Hepatic stellate cell (primary cell): ENCODE measurements at places on chromosomes 16 and 17.
A peak's percentile ranks its signal among the peaks of the same experiment; 100 is the strongest.

DNA sequence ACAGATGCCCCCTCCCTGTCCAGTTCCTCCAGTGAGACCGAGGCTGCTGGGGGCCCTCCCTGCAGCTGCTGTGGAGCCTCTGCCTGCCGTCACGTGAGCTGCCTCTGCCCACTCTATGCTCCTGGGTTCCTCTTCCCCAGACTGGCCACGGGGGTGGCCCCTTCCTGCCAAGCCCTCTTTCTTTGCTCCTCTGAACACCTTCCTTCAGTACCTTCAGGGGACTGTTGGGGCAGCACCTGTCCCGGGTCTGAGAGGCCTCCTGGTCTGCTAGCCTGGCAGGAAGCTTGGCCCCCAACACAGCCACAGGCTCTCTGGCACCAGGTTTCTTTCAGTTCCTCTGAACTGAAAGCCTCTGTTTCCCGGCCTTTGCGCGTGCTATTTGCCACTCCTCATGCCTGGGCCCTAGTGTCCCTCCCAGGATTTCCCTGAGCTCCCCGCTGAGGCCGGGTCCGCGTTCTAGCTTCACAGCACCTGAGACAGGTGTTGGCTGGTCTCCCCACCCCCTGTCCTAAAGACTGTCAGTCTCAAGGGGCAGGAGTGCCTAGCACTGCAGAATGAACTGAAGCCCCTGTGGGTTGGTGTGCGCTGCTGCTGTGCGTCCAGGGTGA lies 6.6 kb upstream of the ATP6V0C start:
- no peak for DNase-seq

GRCh38 chr17:15886804-15887203 lies 58.1 kb upstream of the ADORA2B start:
- no peak for DNase-seq

- DNase-seq: peak; percentile 42
Measured at GRCh38 chr16:86874141-86874540, 295.8 kb downstream of the FOXL1 start.

GRCh38 chr17:15453782-15454181 lies 13.6 kb downstream of the CDRT4 start:
- no peak for DNase-seq

DNA sequence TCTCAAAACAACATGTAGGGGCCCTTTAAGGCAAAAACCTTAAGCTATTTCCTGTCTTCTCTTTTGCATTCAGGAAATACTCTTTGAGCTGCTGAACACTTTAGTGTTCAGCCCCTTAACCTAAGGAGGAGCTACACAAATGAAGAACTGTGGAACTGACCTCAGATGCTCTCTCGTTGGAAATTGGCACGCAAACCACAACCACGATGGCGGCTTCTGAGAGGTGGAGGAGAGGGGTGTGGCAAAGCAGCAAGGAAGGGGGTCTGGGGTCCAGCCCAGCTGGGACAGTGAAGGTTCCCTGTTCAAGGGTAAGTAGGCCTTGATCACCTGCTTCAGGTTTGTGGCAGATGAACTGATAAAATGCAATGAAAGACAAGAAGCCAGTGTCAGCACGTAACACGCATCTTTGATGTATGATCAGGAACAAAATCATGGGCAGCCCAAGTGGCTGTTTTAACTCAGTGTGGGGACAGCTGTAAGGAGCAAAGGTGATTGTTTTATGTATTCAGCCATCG lies 291.6 kb upstream of the TNRC6C start:
- DNase-seq: no peak

GRCh38 chr16:4273858-4274311 lies 1.1 kb upstream of the TFAP4 start:
- peak; percentile 48 for DNase-seq

GRCh38 chr17:47957591-47958490 lies at the start of gene PRR15L:
TSS of gene PRR15L (minus strand) at chr17:47957883. CDS start at chr17:47953234, 4,649 bp downstream.
- DNase-seq: no peak

GRCh38 chr16:23694644-23695373 lies 16.1 kb downstream of the PLK1 start:
- peak; percentile 40 for DNase-seq

GRCh38 chr17:36697903-36698530 lies 96.6 kb downstream of the MRM1 start:
- DNase-seq: no peak

GRCh38 chr16:84281074-84281473 lies 13.6 kb upstream of the WFDC1 start:
- DNase-seq: peak; percentile 25

DNA sequence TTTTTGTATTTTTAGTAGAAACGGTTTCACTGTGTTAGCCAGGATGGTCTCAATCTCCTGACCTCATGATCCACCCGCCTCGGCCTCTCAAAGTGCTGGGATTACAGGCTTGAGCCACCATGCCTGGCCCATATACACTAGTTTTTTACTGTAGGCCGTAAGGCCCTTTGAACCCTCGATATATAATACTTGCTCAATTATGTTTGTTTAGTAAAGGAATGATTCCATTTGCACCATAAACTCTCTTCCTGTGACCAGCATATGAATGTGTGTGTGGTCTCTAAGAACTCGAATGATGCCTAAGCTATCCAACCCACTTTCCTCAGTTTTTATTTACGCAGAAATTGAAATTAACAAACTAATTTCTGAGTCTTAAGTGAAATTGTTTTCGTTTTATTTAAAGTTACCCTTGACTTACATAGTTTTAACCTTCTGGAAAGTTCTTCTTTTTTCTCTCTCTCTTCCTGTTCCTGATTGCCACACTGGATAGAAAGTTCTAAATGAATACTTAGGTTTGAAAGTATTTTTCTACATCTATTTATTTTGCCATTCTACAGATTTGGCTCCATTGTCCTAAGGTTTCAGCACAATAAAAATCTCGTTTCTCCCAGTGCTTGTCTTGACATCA lies 37.9 kb downstream of the PIGL start:
- DNase-seq: no peak

- DNase-seq: no peak
Measured at GRCh38 chr17:50355701-50356341, 9.9 kb downstream of the XYLT2 start.

DNA sequence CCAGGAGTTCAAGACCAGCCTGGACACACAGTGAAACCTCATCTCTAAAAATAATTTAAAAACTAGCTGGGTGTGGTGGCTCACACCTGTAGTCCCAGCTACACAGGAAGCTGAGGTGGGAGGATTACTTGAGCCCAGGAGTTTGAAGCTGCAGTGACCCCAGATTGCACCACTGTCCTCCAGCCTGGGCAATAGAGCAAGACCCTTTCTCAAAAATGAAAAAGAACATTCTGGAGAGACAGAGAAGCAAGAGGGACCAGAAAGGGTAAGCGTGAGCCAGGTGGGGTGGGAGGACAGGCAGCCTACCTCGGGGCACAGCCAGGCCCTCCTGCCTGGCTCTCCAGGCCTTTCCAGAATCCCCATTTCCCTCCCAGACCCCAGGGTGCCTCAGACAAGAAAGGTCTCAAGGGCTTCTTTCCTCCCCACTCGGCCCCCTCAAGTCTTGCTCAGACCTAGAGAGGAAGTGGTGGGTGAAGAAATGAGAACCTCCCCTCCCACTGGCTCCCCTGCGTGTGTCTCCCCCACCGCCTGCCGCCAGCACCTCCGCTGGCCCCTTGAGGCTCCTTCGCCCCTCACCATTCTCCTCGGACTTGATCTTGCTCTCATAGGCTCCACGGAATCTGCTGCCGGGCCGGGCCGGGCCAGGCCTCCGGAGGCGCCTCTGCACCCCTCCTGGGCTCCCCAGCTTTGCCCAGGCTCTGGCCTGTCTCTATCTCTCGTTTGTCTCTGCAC lies 503 bp downstream of the C16orf54 start:
- no peak for DNase-seq

DNA sequence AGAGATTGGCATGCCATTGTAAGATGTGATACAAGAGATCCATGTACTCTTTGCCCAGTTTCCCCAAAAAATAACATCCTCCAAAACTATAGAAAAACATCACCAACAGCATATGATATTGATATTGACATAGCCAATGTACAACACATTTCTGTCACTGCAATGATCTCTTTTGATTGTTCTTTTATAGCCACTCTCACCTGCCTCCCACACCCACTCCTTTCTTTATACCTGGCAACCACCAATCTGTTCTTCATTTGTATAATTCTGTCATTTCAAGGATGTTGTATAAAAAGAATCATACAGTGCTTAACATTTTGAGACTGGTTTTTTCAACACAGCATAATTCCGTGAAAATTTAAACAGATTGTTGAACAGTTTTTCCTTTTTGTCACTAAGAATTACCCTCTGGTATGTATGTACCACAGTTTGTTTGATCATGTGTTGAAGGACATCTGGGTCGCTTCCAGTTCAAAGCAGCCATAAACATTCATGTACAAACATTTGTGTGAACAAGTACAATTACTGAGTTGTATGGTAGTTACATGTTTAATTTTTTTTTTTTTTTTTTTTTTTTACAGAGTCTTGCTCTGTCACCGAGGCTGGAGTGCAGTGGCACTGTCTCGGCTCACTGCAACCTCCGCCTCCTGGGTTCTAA lies 9.9 kb downstream of the KRTAP9-1 start:
- DNase-seq: no peak

- DNase-seq: no peak
Measured at GRCh38 chr16:77660311-77660710, 62.0 kb upstream of the NUDT7 start.

DNA sequence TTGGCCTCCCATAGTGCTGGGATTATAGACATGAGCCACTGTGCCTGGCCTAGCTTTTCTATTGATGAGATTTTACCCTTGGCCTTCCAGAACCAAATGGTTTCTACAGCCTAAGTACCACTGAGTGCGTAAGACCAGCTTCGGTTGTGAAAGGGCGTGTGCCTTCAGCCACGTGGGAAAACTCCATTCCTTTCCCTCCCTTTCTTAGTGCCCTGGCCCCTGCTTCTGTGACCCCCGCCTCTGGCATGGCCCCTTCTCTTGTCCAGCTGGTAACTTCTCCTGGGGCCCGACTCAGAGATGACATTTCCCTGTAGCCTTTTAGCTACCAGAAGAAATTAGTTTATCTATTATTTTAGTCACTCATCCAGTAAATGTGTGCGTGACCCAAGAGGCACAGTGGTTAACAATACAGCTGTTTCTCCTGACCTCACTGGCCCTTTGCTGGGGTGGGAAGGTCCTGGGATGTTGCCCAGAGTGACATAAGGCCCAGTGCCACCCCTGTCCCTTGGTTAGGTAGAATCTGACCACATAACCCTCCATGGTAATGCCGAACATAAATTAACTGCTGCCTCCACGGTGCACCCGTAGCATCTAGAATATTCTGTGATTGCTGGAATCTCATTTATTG lies 97.3 kb downstream of the PLCG2 start:
- DNase-seq: no peak

- DNase-seq: peak; percentile 54
Measured at GRCh38 chr17:45311760-45312476, 4.9 kb downstream of the MAP3K14 start.

DNA sequence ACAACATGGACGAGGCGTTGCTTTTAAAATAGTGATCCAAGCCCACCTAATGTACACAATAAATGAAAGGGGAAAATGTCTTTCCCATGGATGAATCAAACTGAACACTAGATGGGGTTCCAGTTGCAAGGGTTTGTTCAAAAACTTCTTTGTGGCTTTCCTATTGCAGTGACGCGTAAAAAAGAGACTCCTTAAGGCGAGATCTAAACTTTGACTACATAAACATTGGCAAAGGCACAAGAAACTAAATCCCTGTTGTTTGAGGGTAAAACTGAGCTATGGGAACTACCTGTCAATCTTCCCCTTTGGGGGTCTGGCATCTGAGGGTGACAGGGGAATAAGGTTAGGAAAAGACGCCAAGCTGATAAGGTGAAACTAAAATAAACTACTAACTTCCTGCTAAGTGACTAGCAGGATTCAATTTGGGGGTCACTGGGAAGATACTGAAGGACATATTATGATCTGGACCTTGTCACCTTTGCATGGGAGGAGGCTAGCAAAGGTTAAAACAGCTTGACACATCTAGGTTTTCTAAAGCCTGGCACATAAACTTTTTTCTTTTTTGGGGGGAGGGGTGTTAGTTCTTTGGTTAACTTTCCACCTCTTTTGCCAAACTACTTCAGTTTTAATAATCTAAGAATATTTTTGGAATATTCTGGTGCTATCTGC lies 4.7 kb downstream of the SALL1 start:
- DNase-seq: no peak

DNA sequence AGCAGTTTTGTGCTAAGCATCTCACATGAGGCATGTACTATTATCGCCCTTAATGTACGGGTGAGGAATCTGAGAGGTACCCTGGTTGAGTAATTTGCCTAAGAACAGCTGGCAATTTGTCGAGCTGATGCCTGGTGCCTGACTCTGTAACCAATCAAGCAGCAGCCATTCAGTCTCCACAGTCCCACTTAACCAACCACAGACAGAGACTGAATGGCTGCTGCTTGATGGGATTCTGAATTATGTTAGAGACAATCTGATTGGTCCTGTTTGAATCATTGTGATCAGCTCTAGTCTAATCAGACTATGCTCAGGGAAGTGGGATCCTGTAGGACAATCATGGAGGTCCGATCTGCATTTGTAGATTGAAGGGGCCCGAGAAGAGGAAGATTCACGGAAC lies 447.0 kb downstream of the SHISA9 start:
- no peak for DNase-seq

DNA sequence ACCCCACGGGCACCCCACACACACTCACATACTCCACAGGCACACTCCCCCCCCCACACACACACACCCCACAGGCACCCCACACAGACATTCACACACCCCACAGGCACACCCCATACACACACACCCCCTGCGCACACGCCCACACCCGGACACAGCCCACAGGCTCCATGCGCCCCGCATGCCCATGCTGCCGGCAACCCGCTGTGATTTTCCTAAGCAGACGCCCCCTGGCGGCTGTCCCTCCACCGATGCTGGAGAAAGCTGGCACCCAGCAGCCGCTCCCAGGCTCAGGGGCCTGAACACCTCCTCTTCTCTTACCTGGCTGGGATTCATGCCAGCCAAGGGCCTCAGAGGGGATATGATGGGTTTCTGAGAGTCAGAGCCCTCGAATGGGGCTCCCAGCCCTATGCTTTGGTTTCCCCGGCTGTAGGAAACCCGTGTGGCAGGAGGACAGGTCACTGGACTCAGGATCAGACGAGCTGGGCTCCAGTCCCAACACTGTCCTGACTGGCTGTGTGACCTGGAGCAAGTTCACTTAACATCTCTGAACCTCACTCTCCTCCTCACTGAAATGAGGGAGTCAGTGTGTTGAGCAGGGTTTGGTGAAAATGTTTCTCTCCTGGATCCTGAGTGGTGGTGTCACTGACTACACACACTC lies 19.6 kb upstream of the TNFRSF13B start:
- DNase-seq: peak; percentile 85
